ENCODE measurements at places on chromosomes 5 and 9.

GRCh38 chr9:120481248-120481647, 98.7 kb downstream of the CDK5RAP2 start:
- no peak for DNase-seq

DNA sequence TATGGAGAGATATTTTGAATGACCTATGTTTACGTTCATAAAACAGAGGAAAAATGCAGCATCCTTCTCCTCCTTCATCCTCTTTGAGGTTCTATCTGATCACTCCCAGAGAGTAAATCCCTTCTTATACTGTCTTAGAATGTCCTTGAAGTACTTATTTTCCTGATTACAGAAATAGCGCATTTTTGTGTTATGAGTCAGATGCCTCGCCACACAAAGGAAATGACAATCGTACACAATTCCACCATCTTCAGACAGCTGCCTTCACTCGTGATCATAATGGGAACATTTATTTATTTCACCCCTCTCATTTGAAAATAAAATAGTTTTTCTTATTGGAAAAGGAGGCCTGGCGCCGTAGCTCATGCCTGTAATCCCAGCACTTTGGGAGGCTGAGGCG, 2.4 kb upstream of the GLT6D1 start:
- DNase-seq: no peak

- no peak for DNase-seq
These were observed 668.7 kb upstream of the FTMT start for GRCh38 chr5:121182788-121183490.

GRCh38 chr5:125057912-125058826, 311.7 kb upstream of the ZNF608 start:
- DNase-seq: no peak

GRCh38 chr9:87503927-87504326, 6.3 kb downstream of the DAPK1 start:
- no peak for DNase-seq

DNA sequence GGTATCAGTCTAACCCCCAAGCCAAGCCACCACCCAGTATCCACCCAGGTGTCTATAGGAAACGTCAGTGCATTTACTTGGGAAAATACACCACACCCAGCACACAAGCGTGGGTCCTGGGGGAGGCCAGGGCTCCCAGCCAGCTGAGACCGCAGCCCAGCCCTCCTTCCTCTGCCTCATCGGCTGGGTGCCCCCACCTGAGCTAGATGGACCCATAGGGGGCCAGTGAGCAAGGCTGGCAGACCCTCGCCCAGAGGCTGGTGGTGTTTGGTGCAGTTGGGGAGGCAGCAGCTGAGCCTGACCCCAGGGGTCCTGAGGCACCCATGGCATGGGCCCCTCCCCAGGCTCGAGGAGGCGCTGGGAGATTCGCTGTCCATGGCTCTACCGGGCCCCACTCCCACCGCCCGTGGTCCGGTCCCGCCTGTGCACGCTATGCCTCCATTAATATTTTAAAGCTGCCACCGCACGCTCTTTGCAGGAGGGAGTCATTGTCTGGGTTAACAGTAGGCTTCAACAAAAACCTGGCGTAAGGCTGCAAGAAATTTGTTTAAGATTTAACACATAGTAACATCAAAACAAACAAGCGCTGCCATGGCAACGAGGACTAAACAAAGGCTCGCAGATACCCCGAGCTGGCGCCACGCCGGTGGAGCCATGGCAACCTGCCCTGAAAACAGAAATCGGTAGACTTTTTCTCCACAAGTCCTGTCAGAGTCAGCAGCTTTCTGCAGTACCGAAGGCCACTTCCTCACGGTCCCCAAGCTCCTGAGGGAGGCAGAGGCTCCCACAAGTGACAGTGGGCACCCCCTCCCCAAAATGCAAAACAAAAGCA, 20.6 kb downstream of the TPPP start:
- DNase-seq: no peak

DNA sequence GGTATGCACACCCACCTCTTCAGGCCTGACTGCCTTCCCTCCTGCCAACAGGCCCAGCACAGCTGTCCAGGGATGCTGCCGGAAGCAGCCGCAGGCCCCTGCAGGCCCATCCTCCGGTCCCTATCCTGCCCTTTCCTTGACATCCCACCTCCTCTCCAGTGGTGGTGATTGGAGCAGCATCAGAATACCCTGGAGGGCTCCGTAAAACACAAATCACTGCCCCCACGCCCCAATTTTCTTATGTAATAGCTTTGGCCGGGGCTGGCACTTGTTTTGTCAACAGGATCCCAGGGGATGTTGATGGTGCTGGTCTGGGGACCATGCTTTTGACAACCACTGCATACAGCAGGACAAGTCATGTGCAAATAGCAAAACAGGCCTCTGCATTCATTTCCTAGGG, 274.5 kb downstream of the GADD45G start:
- peak; percentile 64 for DNase-seq

- no peak for DNase-seq
These were observed 28.1 kb upstream of the TCF7 start for GRCh38 chr5:134086225-134086942.

- DNase-seq: no peak
These were observed 979.5 kb downstream of the MAT2B start for GRCh38 chr5:164484948-164485347.

DNA sequence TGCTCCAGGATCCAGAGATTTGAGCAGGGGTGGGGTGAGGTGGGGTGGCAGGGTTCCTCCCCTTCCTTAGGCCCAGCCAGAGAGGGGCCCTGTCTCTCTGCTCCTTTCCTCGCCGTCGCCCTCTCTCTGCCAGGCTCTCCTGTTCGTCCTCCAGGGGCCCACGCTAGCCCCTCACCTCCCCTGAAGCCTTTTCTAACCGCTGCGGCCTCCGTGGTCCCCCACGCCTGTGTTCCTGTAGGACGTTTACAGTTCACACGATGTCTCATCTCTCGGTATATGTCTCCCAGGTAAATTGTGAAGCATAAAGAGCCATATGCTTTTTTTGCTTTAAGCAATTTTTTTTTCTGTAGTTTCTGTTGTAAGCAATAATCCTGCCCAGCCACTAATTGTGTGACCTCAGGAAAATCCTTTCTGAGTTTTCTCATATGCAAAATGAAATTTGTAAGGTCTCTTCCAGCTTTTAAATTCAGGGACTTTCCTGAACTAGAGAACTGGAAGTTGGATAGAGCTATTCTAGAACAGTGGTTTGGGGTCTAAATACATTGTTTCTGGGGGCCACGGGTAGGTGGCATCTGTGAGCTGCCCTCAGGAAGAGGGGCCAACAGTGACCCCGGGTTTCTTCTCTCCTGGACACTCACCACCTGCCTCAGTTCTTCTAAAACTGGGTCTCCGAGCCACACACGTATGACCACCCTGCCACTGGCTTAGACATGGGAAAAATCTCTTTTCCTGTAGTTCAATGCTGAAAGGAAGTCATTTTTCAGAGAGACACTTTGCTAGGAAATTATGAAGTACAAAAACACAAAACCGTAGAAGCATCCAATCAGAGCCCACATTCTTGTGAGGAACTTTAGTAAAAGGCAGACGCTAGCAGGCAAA, 50.2 kb upstream of the ZNF366 start:
- DNase-seq: no peak

GRCh38 chr5:16869821-16870796, 66.0 kb downstream of the MYO10 start:
- DNase-seq: no peak

GRCh38 chr5:149323210-149323609, 22.1 kb upstream of the GRPEL2 start:
- no peak for DNase-seq

DNA sequence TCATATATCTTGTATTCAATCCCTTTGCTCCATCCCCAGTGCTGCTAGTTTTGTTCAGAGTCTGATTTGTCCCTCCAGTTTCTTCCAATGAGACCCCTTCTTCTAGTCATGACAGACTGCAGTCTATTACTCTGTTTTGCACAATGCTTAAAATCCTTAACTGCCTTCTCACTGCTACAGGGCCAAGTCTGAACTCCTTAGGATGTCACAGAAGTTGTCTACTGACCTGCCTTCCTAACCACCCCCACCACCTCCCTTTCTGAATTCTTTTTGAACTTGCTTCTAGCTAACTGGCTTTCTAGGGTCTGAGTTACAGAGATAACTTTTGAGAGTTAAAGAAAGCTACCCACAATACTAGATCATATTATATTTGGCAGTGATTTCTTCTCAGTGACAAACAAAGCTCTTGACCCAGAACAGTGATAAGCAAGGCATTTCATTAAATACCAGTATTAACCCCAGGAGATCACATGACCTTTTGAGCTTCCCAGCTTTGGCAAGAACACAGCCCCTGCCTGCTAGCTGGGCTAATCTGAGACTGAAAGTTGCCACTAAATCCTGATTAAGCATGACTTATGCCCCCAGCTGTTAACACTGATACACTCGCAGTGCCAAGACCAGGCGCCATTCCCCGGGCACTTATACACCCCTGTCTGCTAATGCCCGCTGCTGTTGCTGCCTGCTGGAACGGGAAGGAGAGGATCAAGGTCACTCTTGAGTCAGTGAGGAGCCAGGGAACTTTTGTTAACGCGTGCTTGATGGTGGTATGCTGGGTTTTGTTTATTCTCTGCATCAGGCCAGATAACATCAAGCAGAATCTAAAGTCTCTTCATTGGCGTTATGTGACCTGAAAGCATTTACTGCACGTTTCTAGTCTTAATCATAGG, 36.4 kb upstream of the ADAMTSL1 start:
- DNase-seq: no peak

DNA sequence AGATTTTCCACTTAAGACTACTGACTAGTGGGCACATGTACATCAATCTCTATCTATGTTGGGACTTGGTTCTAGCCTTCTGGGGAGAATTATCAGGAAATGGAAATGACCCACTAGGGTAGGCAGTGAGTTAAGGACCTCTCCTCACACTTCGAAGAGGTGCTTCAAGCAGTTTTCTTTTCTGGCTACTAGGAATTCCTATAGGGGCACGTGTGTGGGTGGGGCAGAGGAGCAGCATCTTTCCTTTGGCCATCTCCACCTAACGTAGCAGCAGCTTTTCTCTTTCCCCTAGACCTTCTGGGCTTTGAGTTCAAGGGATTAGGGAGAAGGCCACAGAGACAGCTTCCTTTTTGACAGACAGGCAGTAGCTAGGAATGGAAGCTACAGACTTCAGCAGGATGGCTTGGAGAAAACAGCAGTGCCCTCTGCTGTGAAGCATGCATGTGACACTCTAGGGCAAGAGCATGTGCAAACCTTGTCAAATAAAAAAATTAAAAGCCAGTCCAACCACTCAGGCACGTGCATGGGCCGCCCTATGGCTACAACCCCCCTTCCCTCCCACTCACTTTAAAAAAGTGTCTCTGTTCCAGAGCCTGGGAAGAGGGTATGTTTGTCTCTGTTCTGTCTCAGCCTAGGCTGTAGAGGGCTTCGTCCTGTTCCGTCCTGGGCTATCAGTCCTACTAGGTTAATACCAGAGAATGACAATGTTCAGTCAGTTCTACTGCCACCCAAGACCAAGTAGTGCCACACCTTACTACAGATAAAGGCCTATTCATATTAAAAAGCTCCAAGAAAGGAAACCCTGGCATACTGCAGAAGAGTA, 8.7 kb upstream of the GFRA3 start:
- no peak for DNase-seq

GRCh38 chr5:56493766-56494165, 260.6 kb upstream of the ANKRD55 start:
- DNase-seq: no peak

- no peak for DNase-seq
These were observed 15.9 kb upstream of the SYNPO start for GRCh38 chr5:150624334-150625163.

DNA sequence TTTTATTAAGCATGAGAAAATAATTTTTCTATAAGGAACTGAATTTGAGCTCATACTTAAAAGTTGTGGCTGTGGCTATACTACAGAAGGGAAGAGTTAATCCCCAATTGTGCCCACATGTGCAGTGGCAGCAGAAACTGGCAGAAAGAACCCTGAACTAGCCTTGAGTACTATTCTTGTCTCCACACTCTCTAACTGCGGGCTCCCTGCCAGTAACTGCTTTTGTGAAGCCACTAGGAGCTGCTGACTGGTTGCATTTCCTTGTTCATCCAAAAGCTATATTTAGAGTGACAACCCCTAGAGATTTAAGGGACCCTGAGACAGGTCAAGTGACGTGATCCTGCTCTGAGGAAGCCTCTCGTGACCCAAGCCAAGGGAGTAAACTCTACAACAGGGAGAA, 238.6 kb downstream of the ELAVL2 start:
- DNase-seq: no peak

GRCh38 chr5:97094579-97095317, 47.7 kb downstream of the LIX1 start:
- no peak for DNase-seq

GRCh38 chr5:173729079-173729765, 112.8 kb upstream of the BOD1 start:
- DNase-seq: no peak

DNA sequence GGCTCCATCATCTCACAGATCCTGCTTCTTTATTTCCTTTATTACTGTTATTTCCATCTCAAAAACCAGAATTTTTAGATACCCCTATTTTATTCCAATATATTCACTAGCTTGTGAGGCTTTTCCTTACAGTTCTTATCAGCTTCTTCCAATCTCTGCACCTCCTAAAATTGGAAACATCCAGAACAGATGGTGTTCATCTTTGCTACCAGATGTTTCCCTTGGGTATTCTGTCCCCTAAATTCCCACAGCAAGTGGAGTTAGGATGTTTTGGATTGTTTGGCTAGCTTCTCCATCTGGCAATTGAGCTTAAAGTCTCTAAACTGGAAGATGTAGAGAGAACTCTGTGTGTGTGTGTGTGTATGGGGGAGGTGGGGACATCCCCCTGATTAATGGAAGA, 580.4 kb downstream of the DTWD2 start:
- no peak for DNase-seq

DNA sequence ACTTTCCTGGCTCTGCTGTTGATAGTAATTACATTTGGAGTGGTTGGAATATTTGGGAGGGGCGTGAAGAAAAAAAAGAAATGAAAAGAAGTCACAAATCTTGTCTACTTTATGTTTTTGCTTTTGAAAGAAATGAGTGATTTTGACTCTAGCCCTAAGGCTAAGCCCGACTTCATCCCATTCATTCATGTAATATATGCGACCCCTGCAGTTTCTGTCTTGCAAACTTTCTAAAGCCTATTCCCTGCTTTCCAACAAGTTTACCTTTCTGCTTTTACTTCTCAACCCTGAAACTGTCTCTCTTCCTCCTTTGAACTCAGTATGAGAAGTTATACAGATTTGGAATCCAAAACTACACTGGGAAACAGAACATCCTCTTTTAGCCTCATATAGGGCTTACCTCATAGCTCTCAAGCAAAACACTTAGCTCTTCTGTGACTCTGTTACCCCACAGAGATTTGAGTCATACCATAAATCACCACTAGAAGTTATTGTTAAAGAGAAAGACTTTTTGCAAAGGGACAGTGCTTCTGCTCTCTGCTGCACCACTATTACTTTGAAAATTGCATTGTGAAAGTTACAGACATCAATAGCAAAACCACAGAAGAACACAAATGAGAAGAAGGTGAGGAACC, 1.6 kb downstream of the CFAP95 start:
- no peak for DNase-seq

DNA sequence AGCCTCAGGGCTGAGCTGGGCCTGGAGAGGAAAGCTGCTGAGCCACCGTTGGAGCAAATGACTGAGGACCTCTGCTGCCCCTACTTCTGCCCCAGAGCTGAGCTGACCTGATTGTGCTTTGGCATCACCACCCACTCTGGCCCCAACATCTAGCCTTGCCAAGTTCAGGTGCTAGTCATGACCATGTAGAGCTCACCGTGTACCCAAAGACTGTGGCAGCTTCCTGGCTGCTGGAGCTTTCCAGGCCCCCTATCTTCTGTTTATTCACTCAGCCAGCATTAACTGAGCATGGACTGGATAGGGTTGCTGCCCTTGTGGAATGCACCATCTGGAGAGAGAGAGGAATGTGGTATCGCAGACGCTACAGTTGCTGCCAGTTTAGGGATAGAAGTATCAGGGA, 49.1 kb downstream of the JADE2 start:
- no peak for DNase-seq
